Bronchial smooth muscle cell (primary cell): ENCODE measurements at places on chromosomes 7 and 10. TPM values are rescaled to one million over a fixed set of nuclear protein-coding genes. Genes with fewer than 3 reads are reported as not detected.

EGR2 gene
- total RNA-seq: under 0.01 TPM in 1 of 2 replicates, not detected in the other

OIT3 gene
- 0.26 and 0.32 TPM in 2 replicates for total RNA-seq

PLPP4 gene
- total RNA-seq: under 0.01 and 0.60 TPM in 2 replicates

GPR15LG gene
- not detected in 2 replicates for total RNA-seq

APBB1IP gene
- 1.0 and 1.6 TPM in 2 replicates for total RNA-seq

PIK3CG gene
- not detected in 2 replicates for total RNA-seq

TMEM236 gene
- under 0.01 TPM in 1 of 2 replicates, not detected in the other for total RNA-seq

ACTA2 gene
- 53.0 and 99.3 TPM in 2 replicates for total RNA-seq

AKR1B1 gene
- 112 and 190 TPM in 2 replicates for total RNA-seq

TET1 gene
- total RNA-seq: 1.9 and 3.0 TPM in 2 replicates

COL13A1 gene
- 9.3 and 16.9 TPM in 2 replicates for total RNA-seq

LRCH4 gene
- 9.0 and 9.6 TPM in 2 replicates for total RNA-seq

ACSL5 gene
- total RNA-seq: 3.3 and 4.4 TPM in 2 replicates

EPO gene
- not detected in 2 replicates for total RNA-seq
